ENCODE measurements at places on chromosomes 5 and 9.

DNA sequence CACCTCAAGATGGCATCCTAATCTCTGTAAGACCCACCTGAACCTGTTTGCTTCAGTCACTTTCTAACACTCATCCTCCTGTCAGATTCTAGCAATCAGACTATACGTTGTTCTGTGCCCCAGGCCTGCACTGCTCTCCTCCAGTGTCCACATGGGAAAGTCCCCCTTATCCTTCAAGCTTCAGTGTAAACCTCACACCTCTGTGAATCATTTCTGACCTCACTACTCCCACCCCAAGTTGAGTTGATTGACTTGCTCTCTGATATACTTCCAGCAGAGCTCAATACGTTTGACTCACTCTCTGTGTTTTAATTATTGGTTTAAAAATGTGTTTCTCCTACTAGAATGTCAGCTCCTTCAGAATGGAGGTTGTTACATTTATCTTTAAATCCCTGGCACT lies 240.2 kb downstream of the FBXL17 start:
- no peak for DNase-seq

DNA sequence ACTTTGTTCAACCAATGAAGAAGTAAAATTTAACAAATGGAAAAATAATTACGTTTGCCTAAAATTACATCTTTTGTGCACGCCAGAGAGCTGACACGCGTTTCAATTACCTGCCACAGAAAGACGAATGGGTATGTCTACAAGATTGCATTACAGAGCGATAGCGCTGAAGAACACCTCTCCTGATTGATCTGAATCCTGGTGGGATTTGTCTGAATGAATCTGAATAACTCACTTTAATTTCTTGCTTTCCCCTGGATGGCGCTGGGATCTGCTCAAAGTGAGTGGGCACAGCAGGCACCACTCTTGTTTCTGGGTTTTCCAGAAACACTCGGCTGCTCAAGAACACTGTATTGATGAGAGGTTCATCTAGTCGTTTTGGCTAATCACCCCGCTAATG lies 148.8 kb upstream of the TBC1D2 start:
- DNase-seq = no peak

GRCh38 chr9:19440823-19441580 lies 32.2 kb downstream of the ACER2 start:
- no peak for DNase-seq

GRCh38 chr9:79470954-79471353 lies 100.8 kb upstream of the TLE4 start:
- no peak for DNase-seq

- no peak for DNase-seq
Observed at GRCh38 chr5:14742498-14742897, 78.0 kb downstream of the OTULIN start.

DNA sequence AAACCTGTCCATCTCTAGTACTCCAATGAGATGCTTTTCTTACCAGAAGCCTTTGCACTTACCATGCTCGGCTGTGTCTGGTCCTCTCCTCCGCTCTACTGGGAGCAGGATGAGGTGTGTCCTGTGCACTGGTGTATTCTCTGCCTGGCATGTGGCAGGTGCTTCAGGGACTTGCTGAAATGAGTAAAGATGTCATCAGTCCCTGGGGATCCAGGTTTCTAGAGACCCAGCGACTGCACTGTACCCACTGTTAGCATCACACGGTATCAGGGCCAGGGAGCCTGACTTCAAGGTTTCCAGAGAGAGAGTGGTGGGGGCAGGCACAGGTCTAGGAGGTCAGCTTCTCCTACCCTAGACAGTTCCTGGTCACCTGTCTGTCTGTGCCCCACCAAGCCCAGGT lies 10.5 kb downstream of the PTTG1 start:
- no peak for DNase-seq

GRCh38 chr9:5549658-5550650 lies 39.6 kb downstream of the PDCD1LG2 start:
- DNase-seq = no peak

DNA sequence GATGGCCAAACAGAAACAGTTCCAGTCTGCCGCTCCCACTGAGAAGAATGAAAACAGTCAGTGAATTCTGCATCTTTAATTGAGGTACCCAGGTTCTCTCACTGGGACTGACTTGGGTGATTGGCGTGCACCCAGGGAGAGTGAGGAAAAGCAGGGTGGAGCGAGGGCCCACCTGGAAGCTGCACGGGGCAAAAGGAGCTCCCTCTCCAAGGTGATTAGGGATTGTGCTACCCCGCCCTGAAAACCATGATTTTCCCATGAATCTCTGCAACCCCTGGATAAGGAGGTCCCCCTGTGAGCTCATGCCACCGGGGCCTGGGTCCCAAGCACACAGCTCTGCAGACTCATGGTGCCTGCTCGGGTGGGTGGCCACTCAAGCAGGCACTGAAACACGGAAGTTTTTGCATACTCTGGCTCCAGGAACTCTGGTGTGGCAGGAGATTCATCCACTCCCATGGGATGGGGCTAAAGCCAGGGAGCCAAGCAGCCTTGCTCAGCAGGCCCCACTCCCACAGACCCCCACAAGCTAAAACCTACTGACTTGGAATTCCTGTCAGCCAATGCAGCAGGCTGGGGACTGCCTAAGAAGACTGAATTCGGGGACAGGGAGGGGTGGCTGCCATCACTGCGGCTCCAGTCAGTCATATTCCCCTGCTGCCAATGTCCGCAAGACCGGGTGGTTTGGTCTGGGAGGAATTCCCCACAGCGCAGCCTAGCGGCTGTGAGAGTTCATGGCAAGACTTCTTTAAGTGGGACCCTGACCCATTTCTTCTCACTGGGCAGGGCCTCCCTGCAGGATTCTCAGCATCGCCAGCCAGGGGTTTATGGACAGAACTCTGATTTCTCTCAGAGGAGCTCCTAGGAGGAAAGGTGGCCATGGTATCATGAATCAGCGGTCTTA lies 652.2 kb upstream of the RGMB start:
- no peak for DNase-seq

DNA sequence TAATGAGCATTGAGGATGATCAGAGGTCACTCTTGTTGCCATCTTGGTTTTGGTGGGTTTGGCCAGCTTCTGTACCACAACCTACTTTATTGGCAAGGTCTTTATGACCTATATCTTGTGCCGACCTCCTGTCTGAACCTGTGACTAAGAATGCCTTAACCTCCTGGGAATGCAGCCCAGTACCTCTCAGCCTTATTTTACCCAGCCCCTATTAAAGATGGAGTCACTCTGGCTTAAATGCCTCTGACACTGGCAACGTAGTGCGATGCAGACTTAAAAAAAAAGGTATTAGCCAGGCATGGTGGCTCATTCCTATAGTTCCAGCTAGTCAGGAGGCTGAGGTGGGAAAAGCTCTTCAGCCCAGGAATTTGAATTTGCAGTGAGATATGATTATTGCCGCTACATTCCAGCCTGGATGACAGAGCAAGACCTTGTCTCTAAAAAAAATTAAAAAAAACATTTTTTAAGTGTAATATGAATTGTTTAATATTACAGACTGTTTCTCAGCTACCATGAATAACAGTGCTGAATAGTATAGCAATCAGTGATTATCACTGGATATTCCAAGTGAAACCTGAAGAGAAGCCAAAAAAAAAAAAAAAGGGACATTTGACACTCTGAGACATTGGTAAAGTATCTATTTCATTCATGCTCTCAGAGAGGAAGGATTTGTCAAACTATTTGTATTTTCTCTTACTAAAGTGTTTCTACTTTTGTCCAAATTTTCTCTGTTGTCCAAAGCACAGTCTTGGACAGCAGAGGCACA lies 18.3 kb upstream of the STOM start:
- DNase-seq = no peak

DNA sequence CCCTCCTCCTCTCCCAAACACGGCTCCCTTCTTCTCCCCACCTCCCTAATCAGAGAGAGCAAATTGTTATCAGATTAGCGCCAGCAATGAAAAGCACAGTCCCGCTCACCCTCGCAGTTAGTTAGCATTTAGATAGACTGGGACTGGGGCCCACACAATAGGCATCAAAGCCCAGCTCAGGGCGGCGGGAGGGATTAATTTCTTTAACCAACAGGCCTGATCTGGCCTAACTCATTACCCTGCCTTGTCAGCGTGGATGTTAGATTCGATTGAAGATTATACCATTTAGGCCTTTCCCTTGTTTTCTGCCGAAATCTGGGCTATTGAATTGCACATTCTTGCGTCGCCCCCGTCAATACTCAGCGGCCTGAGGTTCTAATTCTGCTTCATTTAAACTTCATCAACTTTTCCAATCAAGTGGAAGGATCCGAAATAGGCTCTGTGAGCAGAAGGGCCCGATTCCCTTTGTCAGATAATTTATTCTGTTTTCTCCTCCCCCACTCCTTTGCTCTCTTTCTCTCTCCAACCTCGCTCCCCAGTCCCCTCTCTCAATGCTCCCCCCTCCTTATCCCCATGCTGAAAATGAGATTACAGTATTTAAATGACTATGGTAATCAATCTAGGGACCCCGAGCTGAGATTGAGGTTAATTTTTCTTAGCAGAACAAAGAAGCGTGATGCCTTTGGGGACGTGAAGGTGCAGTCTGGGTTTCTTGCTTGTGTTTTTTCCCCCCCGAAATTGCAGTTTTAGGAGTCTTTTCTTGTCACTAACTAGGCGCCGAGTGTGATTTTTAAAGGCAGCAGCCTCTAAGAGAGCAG lies 15.1 kb downstream of the CFAP77 start:
- no peak for DNase-seq

DNA sequence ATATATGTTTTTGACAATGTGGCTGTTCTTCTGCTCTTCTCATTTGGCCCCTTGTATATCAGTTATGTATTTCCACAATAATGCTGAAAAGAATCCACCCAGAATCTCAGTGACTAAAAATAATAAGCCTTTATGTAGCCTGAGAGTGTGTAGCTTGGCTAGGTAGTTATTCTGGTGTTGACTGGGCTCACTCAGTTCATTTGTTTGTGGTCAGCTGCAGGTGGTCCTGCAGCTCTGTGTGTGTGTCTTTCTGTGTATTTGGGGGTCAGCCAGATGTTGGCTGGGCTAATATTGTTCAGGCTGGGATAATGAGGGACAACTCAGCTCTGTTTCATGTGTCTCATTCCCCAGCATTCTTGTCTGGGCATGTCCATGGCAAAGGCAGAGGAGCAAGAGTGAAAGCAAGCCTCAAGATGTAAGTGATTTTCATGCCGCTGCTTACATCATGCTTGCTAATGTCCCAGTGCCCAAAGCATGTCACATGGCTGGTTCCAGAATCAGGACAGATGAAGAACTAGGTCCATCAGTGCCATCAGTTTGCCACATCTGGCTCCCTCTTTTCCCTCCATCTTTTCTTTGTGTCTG lies 162.8 kb downstream of the KCTD16 start:
- DNase-seq = no peak

DNA sequence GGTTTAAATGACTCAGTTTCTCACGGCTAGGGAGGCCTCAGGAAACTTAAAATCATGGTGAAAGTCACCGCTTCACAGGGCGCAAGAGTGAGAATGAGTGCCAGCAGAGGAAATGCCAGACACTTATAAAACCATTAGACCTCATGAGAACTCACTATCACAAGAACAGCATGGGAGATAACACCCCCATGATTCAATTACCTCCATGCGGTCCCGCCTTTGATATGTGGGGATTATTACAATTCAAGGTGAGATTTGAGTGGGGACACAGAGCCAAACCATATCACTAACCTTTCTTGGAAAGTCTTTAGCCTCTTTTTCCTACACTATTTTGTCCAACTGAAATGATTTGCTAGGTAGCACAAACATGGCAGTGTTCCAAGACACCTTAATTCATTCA lies 533.9 kb upstream of the NUDT12 start:
- DNase-seq = no peak

GRCh38 chr9:120859361-120859760 lies 16.6 kb upstream of the PSMD5 start:
- DNase-seq = no peak

DNA sequence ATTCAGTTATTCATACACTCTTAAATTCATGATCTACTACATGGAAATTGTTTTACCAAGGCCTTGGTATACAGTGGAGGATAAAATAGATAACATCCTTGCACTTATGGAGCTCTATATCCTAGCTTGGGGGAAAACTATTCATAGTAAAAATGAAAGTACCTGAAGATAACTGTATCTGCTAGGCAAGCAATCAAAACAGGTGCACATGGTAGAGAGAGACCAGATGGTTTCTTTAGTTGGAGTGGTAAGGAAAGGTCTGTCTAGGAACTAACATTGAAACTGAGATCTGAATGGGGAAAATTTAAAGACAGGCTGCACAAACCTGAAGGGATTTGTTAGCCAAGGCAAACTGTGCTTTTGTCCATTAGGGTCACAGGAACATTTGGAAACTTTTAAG lies 11.1 kb upstream of the SLCO4C1 start:
- DNase-seq = no peak

- no peak for DNase-seq
Observed at GRCh38 chr9:14372437-14373335, 58.7 kb upstream of the NFIB start.

GRCh38 chr5:39274398-39275085 lies 55.2 kb upstream of the FYB1 start:
- no peak for DNase-seq

- no peak for DNase-seq
Observed at GRCh38 chr5:171676286-171676944, 109.2 kb upstream of the SMIM23 start.

DNA sequence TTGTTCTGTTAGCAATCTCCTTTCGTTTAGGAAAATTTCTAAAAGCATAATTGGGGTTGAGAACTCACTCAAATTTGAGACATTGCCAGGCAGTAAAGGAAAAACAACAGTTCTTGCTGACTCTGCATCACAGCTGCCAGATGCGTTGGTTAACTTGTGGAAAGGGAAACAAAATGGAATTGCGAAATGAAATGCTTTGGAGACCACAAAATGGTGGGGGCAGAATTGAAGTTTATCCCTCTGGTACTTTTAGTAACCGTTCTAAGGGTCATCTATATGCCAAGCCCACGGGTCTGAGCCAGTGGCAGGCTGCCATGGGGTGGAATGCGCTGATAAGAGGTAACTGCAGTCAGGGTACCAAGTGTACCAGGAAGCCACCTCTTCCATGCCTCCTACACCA lies 28.6 kb upstream of the SELENOP start:
- DNase-seq = no peak

DNA sequence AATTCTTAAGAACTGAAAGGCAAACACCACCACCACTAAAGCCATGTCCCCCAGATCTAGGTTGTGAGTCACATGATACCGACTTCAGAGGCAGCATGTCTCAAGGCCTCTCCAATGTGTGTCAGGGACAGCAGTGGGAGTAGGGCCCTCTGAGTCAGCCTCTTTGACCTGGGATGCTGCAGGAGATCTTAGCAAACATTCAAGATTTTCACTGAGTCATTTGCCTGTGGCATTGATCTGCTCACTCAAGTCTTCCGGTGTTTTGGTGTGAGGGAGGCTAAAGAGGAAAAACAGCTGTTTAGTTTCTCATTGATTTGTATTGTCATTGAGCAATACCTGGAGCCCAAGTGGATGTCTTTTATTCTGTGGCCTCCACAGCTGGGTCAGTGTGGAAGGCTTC lies 36.1 kb downstream of the TMC1 start:
- DNase-seq = peak; percentile 6

GRCh38 chr5:154849791-154850201 lies 607 bp downstream of the FAXDC2 start:
- DNase-seq = no peak

DNA sequence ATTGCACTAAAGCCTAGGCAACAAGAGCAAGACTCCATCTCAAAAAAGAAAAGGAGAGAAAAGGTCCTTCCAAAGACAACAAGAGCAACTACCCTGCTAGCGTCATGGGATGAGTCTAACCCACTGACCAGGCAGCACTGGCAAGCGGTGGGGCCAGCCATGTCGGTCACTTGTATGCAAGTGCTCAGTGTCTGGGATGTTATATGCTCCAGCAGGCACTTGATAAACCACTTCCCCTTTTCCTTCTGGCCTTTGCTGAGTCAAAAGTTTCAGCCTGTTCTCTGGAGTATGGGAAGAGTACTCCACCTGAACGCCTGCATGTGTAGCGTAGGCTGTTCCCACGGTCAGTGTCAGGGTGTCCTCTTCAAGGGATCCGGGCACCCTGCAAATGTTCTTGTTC lies 9.2 kb upstream of the MXD3 start:
- no peak for DNase-seq
